Stimulated activated CD8-positive, alpha-beta memory T cell treated with anti-CD3 and anti-CD28 coated beads, Interleukin-2, amount 100 ng/mL, for 48 hours (primary cell): ENCODE measurements at places on chromosomes 4 and X.

DNA sequence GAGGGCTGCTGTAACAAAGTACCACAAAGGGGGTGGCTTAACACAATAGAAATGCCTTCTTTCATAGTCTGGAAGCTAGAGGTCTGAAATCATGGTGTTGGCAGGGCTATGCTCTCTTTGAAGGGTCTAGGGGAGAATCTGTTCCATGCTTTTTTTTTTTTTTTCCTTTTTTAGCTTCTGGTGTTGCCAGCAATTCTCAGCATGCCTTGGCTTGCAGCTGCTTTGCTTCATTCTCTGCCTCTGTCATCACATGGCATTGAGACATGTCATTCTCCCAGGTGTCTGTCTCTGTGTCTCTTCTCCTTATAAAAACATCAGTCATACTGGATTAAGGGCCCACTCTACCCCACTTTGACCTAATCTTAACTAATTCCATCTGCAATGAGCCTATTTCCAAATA, 78.6 kb upstream of the BOD1L1 start:
- DNase-seq = no peak

DNA sequence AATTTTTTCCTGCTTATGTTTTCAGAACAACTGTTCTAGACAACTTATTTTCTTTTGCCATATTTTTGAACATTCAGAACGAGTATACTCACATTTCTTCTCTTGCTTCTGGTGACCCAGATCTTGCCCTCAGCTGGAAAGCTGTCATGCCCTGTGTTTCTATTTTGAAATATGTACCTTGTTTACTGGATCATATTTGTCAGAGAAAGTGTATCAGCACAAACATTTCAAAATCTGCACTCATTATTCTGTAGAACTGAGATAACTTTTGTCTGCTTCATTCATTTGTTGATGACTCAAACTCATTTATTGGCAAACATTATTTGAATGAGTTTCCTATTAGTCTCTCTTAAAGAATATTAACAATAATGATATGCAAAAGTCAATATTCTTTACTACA, 46.2 kb upstream of the FAM9A start:
- no peak for DNase-seq

DNA sequence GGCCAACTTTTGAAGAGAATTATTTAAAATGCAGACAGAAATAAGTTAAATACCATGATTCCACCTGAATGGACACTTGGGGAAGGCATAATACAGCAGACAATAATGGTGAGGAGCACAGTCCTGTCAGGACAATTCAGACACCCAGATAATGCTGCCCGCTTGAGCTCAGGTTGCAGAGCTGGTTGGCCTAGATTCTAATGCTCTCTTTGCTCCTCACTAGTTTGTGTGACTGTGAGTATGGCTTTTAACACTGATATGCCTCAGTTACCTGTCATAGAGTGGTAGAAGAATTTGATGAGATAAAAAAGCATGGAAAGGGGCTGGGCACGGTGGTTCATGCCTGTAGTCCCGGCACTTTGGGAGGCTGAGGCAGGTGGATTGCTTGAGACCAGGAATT, 62.1 kb downstream of the SH3KBP1 start:
- DNase-seq = no peak

DNA sequence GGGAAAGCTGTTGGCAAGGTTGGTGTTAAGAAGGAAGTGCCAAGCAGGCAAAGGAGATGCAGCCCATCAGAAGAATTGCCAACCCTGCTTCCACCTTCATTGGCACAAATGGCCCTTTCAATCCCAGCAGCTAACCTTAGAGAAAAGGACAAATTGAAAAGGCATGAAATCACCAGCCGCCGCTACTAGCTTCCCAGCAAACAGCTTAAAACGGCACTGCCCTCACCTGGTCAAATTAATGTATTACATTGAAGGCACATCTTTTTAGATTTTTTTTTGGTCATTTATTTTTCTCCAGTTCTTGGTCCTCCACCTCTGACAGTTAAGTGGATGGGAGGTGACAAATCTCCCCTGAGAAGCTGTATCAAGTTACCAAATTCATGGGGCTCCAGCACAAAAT, 51.0 kb upstream of the NHSL2 start:
- DNase-seq = no peak

GRCh38 chr4:170804930-170805329, 715.2 kb upstream of the AADAT start:
- DNase-seq = no peak

- DNase-seq = no peak
These were observed 4.8 kb upstream of the JCHAIN start for GRCh38 chr4:70671091-70671490.

DNA sequence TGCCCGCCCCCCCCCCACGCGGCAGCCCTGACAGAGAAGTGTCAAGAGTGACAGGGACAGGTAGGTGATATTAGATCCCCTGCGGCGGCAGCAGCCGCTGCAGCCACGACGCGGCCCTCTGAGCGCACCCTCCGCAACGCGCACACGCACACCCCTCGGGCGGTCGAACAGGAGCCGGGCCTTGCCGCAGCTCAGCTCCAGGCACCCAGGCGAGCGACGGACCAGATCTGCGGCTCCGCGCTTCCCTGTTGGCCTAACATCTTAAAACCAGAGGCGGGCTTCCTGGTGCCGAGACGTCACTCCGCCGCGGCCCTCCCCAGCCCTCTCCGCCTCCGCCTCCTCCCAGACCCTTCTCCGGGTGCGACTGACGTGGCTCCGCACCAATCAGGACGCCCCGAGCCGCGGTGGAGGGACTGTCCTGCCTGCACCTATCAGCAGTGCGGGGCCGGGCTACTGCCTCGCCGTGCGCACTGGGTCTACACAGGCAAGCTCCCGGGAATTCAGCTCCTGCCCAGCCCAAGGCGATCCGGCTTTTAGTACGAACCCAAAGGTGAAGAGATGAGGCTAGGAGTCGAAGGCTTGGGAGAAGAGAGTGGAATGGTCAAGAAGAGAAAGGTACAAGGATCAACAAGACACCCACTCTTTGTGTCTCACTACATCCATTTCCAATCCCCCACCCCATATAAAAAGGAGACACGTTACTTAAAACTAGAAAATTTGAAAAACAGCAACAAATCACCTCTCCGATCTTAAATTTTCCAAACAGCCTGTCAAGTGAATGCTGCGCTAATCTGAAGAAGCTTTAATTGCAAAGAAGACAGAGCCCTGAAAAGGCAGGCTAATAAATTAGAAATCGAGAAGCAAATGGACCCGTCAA, at the start of gene PITX2:
Gene PITX2, minus strand, starts transcription at position 237 of the 877 bp plus-strand sequence. CDS start 617 bp downstream, outside the sequence.
- DNase-seq = peak; percentile 43

- no peak for DNase-seq
These were observed 72.2 kb downstream of the CRLF2 start for GRCh38 chrX:1140236-1140681.

DNA sequence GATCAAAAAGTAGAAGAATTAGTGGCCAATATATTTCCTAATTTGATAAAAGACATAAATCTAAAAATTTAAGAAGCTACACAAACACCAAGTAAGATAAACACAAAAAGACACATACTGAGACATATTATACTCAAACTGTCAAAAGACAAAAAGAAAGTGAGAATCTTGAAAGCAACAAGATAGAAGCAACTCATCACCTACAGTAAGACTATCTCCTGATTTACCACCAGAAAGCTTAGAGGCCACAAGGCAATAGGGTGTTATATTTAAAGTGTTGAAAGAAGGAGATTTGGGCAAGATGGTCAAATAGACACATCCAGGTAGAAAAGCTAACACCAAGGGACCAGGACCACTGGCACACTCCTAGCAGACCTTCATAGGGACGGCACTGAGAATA, 79.4 kb downstream of the ITM2A start:
- DNase-seq = no peak

- no peak for DNase-seq
These were observed 1.5 kb upstream of the ANXA5 start for GRCh38 chr4:121698236-121698671.

- DNase-seq = no peak
These were observed 348.7 kb upstream of the HAND2 start for GRCh38 chr4:173878701-173879100.

DNA sequence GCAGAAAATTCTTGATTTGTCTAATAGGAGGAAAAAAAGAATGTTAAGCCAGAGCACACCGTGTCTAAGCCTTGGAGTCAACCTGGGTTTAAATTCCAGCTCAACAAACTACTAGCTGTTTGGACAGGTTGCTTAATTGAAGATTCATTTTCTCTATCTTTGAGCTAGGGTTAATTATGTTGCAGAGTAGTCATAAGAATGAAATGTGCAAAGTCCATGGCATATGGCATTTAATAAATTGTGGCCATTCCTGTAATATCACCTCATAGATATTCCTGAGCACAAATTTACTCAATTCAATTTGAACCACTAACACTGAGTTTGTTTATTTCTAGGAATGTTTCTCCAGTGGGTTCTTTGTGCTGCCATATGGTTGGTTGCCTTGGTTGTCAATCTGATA, 4.6 kb downstream of the TMEM144 start:
- DNase-seq = no peak

- no peak for DNase-seq
These were observed 58.3 kb downstream of the KCNIP4 start for GRCh38 chr4:21890231-21890630.
